Natural killer cell (primary cell): ENCODE measurements at places on chromosomes 2 and 18.
A peak's percentile ranks its signal among the peaks of the same experiment; 100 is the strongest.

DNA sequence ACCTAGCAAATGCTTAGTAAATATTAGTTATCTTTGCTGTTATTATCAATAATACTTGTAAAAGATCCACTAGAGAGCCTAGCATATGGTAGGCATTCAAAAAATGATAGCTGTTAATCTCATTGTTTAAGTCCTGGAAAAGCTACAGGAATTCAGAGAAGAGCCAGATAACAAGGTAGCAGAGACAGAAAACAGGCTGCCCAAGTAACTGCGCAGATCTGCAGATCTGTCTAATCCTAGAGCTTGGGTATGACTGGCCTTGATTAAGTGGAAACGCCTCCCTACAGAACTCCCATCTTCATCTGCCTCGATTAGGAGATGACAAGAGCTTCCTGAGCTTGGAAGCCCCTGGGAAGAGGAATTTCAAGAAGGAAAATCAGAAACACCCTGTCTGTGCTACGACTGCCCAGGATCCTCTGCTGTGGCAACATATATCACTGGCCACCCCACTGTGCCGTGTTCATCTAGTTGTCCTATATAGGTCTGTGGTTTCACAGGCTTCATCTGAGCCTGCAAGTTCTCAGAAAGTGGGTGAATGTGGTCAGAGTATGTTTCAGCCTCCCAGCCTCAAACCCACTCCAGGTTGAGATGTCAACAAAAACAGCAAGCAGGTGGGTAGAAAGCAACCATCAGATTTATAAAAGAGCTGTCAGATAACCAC lies 151.5 kb upstream of the PKDCC start:
- peak; percentile 73 for DNase-seq

DNA sequence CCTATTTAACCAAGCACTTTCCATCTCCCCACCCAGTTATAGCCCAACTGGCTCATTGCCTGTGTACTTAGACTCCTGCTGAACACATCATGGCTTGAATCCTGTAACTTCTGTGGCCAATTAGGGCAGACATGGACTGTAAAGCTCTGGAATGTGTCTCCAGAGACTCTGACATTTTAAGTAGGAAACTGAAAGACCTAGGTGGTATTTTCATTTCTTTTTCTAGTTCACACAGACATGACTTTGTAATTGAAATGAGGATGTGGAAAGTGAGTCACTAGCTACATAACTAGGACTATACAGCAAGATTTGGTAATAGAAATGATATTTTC lies 12.2 kb downstream of the DOK1 start:
- no peak for DNase-seq

DNA sequence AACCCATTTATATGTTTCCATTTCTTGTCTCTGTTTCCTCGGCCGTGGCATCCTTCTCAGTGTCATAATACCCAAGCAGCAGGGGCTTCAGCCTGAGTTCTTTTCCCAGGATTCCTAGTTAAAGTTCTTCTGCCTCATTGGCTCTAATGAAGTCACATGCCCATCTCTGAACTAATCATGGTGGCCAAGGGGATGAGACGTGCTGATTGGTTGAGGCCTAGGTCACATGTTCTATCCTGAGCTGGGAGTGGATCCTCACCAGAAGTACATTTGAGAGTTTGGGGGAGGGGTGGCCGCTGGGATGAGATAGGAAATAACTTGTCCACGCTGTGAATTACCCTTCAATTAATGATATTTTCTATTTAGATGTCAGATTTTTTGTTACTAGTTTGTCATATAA lies 3.8 kb upstream of the UGT1A5 start:
- no peak for DNase-seq

GRCh38 chr2:28271231-28271918 lies 121.3 kb upstream of the FOSL2 start:
- no peak for DNase-seq

GRCh38 chr2:79100285-79100684 lies 12.5 kb upstream of the REG1B start:
- DNase-seq = no peak

DNA sequence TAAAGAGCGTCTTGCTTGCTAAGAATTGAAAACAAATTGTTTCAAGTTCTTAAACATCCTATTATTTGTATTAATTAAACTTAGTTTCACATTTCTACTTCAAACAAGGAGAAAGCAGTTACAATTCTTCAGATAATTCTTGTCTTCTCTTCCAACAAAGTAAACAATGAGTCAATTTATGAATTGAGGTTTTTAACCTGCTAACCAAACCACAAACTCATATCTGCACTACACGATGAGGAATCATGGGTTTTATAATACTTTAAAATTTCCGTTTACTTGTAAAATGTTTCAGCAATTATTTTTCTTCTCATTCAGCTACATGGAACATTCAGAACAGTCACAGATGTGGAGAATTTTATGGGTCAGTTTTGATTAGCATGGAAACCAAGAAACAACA lies 114.2 kb downstream of the SPIRE1 start:
- no peak for DNase-seq

DNA sequence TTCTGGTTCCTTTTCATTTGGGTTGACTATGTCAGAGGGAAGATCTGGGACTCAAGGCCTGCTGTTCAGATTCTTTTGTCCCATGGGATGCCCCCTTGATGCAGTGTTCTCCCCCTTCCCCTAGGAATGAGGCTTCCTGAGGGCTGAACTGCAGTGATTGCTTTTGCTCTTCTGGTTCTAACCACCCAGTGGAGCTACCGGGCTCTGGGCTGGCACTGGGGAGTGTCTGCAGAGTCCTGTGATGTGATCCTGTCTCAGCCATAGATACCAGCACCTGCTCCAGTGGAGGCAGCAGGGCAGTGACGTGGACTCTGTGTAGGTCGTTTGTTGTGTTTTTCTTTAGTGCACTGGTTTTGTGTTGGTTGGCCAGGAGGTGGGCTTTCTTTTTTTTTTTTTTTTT lies 32.1 kb upstream of the RHOB start:
- no peak for DNase-seq

GRCh38 chr2:220422676-220423075 lies 795.2 kb downstream of the SLC4A3 start:
- DNase-seq = no peak

GRCh38 chr2:24747299-24747698 lies 45.9 kb downstream of the PTRHD1 start:
- DNase-seq = no peak

- no peak for DNase-seq
These were observed 39.4 kb upstream of the GPC1 start for GRCh38 chr2:240395896-240396622.

DNA sequence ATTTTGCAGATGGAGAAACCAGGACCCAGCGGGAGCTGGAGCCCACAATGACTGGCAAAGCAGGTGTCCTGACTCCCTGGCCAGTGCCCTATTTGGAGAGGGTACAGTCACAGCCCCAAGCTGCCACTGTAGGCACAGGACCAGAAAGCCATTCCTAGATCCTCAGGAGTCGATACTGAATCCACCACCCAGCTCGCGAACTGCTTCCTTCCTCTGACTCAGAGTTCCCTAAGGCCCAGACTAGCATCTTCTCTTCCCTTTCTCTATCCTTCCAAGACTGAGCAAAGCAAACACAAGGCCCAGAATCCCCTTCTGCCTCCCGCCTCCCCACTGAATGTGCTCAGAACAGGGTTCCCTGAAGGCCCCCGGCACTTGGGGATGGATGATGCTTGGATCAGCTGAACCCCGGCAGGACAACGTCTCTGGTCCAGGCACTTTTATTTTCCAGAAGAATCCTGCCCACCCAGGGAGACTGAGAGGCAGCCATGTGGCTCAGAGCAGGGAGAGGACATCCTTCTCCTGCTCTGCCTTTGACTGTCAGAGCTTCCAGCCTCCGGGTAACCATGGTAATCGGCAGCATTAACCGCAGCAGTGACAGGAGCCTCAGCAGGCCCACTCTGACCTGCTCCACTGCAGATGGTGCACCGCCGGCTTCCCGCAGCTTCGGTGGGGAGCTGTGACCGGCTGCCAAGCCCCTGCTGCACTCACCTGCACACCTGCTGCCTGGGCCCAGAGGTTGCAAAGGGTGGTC lies 34.8 kb upstream of the KLHL29 start:
- DNase-seq = no peak
